Activated CD8-positive, alpha-beta memory T cell treated with anti-CD3 and anti-CD28 coated beads, Interleukin-2, amount 10 ng/mL, durations not matched to agents 7 days and 5 days (primary cell): ENCODE measurements at places on chromosomes 3 and 15. TPM values are rescaled to one million over a fixed set of nuclear protein-coding genes. Genes with fewer than 3 reads are reported as not detected.

The SLC9C1 gene
- not detected for total RNA-seq

The DALRD3 gene
- total RNA-seq: 25.8 TPM

The MORC1 gene
- total RNA-seq: not detected

The SKOR1 gene
- 0.19 TPM for total RNA-seq

The CMSS1 gene
- total RNA-seq: 57.5 TPM

DNA sequence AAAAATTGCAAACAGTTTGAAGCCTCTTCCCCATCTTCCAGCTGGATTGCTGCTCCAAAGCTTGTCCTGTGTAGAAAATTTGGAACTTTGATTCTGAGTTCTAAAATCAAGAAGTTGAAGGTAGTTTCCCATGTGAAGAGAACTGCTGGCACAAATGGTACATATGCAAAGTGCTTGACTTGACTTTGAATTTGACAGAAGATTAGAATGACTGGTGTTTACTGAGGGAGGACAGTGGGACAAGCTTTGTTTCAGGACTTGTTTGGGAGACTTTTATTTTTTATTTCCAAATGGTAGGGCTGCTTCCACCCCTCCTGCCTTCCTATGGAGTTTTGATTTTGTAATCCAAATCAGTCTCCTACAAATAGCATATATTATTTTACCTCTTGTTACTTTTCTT, 7.4 kb downstream of the ZFAND6 start:
- no peak overlapping the region for H3K27ac ChIP-seq
- no peaks in the 10 kb centered on the region for H3K27me3 ChIP-seq
- peaks cover 8% of the 10 kb centered on the region for H3K36me3 ChIP-seq
- peaks cover 47% of the 10 kb centered on the region for H3K4me1 ChIP-seq
- DNase-seq: no peak

- no peak overlapping the region for H3K4me3 ChIP-seq
- H3K4me1 ChIP-seq: no peaks in the 10 kb centered on the region
- no peaks in the 10 kb centered on the region for H3K36me3 ChIP-seq
- no peak overlapping the region for H3K27ac ChIP-seq
- peaks cover 18% of the 10 kb centered on the region for H3K27me3 ChIP-seq
Observed at GRCh38 chr3:14241716-14242115, 63.1 kb downstream of the LSM3 start.

DNA sequence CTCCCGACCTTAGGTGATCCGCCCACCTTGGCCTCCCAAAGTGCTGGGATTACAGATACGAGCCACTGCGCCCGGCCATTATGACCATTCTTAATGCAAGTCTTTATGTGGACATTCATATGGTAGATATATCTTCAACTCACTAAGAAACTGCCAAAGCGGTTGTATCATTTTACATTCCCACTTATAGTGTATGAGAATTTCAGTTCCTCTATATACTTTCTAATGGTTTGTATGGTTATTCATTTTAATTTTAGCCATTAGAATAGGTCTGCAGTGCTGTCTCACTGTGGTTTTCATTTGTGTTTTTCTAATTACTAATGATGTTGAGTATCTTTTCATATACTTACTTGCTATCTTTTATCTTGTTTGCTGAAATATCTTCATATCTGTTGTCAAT, 32.5 kb downstream of the TCF12 start:
- H3K4me3 ChIP-seq: no peak overlapping the region
- no peaks in the 10 kb centered on the region for H3K4me1 ChIP-seq
- no peaks in the 10 kb centered on the region for H3K27me3 ChIP-seq
- H3K27ac ChIP-seq: no peak overlapping the region
- H3K36me3 ChIP-seq: peaks cover 34% of the 10 kb centered on the region

DNA sequence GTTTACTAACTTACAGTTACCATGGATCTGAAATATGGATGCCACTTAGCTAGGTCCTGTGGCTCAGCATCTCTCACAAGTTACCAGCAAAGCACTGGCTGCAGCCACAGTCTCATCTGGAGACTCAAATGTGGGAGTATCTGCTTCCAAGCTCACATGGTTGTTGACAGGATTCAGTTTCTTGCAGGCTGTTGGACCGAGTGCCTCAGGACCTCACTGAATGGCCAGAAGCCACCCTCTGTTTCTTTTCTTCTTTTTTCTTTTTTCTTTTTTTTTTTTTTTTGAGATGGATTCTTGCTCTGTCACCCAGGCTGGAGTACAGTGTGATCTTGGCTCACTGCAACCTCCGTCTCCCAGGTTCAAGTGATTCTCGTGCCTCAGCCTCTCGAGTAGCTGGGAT, 20.1 kb upstream of the AMOTL2 start:
- no peak overlapping the region for H3K27ac ChIP-seq
- H3K4me1 ChIP-seq: no peaks in the 10 kb centered on the region
- no peak overlapping the region for H3K4me3 ChIP-seq
- peaks cover 47% of the 10 kb centered on the region for H3K27me3 ChIP-seq
